NCI-H524 (cell line): ENCODE measurements at places on chromosomes 16 and 17.

- peak; percentile 58 for DNase-seq
Measured at GRCh38 chr17:66753126-66753920, 81.6 kb upstream of the CACNG5 start.

GRCh38 chr16:12197812-12198211, 221.3 kb downstream of the SNX29 start:
- DNase-seq, result no peak

GRCh38 chr16:77132051-77132618, 58.9 kb upstream of the MON1B start:
- DNase-seq, result no peak

DNA sequence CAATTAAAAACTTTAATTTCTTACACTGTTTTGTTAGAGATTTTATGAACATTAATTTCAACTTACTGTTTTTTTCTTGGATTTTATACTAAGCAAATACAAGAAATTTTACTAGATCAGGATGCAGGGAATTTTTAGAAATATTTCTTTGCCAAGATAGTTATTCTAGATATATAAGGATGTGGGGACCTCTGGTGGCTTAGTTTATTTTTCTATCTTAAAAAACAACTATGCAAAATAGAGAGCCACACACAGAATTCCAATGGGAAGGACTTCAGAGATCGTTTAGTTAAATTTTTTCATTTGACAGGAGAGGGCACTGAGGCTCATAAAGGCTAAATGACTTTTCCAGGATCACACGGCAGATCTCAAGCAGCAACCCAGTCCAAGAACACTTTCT, 23.0 kb upstream of the CAPNS2 start:
- DNase-seq, result peak; percentile 40

DNA sequence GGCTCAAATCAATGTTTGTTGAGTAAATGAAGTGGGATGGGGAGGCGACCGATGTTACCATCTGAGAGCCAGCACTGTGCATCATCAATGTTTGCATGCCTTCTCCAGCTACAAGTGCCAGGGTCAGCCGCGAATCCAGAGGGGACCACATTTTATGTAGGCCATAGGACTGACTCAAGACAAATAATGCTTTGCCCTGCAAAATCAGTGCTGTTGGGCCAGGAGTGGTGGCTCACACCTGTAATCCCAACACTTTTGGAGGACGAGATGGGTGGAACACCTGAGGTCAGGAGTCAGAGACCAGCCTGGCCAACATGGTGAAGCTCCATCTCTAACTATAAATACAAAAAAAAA, 53.1 kb upstream of the WSB1 start:
- DNase-seq, result no peak

GRCh38 chr17:78000341-78000740, 41.8 kb downstream of the TNRC6C start:
- DNase-seq, result no peak

DNA sequence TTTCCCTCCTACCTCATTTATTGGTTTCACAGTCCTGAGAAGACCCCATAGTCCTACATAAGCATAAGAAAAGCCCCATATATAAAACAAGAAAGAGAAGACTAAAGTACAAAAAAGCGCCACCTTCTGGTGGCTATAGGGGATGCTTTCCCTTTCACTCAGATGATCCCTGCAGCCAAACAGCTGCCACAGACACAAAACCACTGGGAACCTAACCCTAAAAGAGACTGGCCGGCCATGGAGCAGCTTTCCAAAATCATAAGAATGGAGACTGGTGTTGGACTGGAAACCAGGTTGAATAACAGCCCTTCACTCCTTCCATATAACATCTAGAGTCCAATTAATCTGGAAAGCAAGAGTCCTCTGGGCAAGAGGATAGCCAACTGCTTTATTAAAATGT, 11.4 kb downstream of the DYNC1LI2 start:
- peak; percentile 5 for DNase-seq

DNA sequence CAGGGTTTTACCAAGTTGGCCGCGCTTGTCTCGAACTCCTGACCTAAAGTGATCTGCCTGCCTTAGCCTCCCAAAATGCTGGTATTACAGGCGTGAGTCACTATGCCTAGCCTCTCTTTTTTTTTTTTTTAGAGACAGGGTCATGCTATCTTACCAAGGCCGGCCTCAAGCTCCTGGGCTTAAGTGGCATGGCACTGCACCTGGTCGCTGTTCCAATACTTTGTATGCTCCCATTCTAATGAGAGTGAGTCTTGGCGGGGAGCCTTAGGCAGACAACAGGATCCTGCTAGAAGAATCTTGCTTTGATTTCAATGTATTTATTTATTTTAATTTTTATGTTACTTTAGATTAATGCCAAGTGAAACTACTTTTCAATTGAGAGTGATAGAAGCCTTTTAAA, 21.9 kb downstream of the TOM1L2 start:
- DNase-seq, result no peak

DNA sequence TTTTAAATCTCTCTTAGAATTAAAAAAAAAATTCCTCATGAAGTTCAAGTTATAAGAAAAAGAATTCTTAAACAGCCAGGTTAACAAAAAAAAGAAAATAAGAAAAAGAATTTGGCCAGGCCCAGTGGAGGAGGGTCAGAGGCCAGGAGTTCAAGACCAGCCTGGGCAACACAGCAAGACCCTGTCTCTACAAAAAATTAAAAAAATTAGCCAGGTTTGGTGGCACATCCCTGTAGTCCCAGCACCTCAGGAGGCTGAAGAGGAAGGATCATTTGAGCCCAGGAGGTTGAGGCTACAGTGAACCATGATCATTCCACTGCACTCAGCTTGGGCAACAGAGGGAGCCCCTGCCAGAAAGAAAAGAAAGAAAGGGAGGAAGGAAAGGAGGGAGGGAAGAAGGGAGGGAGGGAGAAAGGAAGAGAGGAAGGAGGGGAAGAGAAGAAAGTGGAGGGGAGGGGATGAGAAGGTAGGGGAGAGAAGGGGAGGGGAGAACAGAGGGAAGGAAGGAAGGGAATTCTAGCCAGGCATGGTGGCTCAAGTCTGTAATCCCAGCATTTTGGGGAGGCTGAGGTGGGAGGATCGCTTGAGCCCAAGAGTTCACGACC, 30.9 kb downstream of the COG1 start:
- DNase-seq, result no peak

GRCh38 chr17:33464669-33465280, 171.7 kb upstream of the ASIC2 start:
- no peak for DNase-seq

- DNase-seq, result peak; percentile 53
Measured at GRCh38 chr16:29819506-29819905, 756 bp upstream of the MVP start.

DNA sequence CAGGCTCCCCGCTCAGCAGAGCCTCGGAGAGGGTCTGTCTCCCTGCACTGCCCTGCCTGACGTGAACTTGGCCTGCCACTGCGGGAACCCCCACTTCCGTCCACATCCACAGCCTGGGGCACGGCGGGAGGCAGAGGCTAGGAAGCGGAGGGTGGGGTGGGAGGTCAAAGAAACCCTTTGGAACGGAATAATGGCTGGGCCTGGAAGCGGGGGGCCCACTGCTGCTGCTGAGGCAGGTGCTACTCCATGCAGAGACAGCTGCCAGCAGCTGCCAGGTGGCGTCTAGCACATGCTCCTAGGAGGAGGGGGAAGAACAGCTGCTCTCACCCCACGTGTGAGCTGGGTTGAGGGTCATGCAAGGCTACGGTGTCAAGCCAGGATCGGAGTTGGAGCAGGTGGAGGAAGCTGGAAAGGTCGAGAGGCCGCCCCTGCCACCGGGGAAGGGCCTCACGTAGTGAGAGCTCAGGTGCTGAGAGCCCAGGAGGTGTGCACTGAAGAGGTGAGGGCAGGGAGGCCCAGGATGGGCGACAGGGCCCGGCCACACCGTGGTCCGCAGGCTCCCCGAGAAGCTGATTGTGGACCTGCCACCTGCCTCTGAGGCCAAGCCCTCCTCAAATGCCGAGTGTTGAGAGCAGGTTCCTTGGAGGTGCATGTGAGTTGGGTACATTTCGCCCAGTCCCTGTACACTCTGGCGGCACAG, 9.8 kb downstream of the FSCN2 start:
- DNase-seq, result peak; percentile 95

DNA sequence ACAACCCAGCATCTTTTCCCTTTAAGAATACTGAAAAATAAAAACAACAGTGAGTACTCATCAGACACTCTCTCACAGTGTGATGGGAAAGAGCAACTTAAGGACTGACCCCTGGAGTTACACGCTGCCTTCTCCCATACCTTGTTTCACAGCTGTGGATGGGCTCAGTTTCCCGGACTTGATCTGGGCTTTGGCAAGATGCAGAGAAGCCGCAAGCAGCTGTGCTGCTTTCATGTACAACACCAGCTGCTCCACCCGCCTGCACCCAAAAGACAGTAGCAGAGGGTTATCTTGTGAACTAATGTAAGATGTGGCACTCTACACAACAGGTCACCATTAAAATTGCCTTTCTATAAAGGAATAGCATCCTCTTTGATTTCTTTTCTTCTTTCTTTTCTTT, 32.7 kb upstream of the ALDH3A1 start:
- no peak for DNase-seq

GRCh38 chr17:8222630-8223355, 12.4 kb upstream of the AURKB start:
- DNase-seq, result peak; percentile 70

DNA sequence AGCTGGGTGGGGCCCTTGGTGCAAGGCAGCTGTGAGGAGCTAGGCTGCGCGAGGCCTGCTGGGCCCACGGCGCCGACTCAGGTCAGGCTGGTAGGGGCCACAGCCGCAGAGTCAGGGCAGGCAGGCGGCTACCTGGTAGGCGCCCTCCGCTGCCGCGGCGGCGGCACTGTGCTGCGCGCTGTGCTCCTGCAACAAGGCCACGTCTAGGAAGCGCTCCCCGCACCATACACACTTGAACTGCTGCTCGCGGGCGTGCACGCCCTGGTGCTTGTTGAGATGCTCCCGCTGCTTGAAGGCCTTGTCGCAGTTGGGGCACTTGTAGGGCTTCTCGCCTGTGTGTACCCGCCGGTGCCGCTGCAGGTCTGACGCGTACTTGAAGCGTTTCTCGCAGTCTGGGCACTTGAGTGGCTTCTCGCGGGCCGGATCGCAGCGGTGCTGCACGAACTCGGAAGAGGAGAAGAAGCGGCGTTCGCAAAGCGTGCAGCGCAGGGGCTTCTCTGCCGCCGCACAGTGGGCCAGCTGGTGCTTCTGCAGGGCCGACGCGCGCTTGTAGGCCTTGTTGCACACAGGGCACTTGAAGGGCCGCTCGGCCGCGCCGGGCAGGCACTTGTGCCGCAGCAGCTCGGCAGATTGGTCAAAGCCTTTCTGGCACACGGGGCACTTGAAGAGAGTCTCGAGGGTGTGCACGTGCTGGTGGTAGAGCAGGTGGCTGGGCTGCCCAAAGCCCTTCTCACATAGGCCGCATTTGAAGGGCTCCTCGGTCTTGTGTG, 3.9 kb downstream of the ZNF319 start:
- no peak for DNase-seq
